Activated T-cell treated with anti-CD3 and anti-CD28 coated beads, Interleukin-2, amount 50 U/mL, for 72 hours (primary cell): ENCODE measurements at places on chromosomes 5 and 9.

DNA sequence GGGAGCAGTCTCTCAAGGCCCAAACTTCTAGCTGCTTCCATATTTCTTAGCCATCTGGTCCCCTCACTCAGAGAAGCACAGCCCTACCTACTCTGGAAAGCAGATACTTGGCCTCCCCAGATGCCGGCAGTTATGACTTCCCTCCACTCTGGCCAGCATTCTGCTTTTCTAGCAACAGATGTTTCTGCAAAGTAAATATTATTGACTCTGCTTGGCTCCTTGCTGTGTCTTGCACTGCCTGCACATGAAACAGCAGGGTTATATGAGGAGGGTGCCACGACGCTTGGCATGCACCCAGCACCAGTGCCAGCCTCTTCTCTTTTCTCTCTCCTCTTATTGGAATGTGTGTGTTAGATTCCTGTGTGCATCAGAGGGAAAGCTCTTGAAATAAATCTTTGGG is 99.7 kb downstream of the ARHGAP26 start:
- no peak for DNase-seq

DNA sequence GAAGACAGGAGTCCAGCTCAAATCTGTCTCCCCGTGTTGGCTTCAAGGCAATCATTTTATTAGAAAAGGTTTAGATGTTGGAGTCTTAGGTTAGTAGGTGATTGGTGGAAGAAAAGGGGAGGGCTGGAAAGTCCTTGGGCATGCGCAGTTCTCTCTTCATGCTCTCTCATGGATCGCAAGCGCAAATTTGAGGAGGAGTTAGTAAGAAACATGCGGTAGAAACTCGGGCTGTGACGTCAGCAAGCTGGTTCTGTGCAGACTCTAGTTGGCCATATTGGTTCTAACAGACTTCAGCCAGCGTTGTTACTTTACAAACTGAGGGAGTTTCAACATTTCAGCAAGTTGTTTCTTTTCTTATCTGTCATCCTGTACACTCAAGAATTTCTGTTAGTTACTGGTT is 392.2 kb downstream of the CDK5RAP2 start:
- DNase-seq = no peak

GRCh38 chr9:36997414-36997813 is 36.7 kb downstream of the PAX5 start:
- DNase-seq = no peak

GRCh38 chr5:179605026-179605833 is 18.2 kb downstream of the HNRNPH1 start:
- DNase-seq = no peak

DNA sequence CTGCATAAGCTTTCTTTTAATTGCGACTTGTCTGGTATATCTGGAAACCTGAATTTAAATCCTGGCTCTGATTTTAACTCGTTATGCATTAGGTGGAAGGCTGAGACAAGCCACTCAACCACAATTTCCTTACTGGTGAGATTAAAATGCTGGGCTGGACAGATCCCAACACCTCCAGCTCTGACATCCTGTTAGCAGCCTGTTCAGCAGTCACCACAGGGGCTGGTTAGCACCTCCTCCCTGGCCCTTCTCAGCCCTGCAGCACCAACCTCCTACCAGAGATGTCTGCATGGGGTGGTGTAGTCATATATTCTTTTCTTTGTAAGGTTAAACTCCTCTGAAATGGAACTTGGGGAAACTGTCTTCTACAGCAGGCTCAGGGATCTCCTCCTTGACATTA is 156.5 kb upstream of the NFIL3 start:
- no peak for DNase-seq

GRCh38 chr5:42005561-42006153 is 80.6 kb downstream of the FBXO4 start:
- no peak for DNase-seq

DNA sequence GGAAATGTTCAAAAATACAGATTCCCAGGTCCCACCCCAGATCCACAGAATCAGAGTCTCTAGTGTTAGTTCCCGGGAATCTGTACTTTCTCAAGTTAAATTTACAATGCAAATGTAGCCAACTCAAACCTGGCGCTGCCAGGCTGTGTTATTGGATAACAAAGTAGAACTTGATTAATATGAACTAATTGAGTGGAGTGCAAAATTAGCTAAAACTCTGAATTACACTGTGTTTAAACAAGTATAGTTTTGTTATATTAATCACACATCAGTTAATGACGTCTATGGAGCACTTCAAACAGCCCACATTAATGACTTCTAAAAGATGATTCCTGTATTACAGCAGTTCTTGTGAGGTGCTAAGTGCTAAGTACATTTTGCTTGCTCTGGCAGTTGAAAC is 32.4 kb upstream of the CYFIP2 start:
- no peak for DNase-seq

GRCh38 chr5:149380466-149381121 is 1.5 kb upstream of the IL17B start:
- no peak for DNase-seq

- no peak for DNase-seq
These were observed 21.0 kb upstream of the TAF11L2 start for GRCh38 chr5:17477043-17477442.

DNA sequence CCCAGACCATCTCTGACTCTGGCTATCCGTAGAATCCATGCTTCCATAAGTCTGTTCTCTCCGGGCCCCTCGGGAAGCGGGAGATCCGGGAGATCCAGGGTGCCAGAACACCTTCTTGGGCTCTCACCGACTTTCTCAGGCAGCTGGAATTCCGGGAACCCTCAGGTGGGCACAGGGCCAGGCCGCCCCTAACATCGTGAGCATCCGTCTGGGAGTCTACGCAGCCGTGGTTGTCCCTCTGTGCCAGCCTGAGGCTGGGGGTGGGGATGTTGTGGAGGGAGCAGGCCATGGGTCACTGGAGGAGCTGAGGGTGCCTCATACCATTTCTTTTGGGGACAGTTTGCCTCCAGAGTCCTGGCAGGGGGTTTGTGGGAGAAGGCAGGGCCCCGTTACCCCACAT is 92.3 kb upstream of the COL5A1 start:
- DNase-seq = no peak

DNA sequence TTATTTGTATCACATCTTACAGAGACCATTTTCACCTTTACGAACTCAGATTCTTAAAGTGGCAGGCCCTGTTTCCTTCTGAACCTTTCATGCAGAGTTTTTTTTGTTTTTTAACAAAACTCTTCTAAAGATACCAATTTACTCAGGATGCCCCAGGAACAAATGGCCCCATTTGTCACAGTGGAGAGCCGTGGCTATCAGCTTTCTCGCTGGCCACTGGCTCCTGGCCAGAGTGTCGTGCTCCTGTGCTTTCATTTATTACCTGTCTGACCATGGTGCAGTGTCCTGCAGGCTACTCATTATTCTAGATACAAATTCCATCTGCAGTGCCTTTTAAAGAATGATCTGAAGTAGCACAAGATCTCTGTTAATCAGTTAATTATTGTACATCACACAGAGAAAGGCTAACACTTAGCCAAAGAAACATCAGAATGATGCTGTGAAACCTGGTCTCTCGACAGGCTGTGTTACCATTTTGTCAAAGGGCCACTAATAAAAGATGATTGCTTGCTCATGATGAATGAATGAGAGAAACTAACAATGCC is 27.8 kb downstream of the ADRA1B start:
- DNase-seq = no peak

- DNase-seq = no peak
These were observed 592.0 kb upstream of the DMAC1 start for GRCh38 chr9:8391566-8391965.

DNA sequence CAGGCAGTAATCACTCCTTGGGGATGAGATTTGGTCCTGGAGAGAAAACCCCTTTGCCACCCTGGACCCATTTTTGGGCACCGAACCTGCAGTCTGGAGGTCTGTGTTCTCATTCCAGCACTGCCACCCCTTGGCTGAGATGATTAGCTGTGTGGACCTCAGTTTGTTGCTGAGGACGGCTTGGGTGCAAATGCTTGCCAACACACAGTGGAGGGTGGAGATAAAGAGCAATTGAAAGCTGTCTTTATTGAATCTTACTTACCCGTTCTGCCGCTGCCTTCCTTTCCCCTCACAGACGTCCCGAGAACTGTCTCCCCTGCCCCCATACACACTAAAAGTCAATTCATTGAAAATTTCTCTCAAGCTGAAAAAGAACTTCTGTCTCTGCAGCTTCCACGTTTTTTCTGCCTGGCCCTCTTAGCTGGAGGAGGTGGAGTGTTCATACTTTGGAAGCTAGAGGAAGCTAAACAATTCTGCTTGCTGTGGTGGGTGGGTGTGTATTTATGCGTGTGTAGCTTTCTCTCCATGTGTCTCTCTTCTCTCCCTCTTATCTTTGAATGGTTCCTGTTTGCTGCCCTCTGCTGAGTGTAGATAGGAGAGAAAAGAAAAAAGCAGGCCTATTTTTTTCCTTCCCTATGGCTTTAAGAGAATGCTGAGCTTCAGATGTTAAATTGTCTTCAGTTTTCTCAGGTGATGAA is 6.6 kb downstream of the GALNT10 start:
- peak; percentile 27 for DNase-seq

- DNase-seq = no peak
These were observed 67.2 kb downstream of the DMRT1 start for GRCh38 chr9:908536-909205.

DNA sequence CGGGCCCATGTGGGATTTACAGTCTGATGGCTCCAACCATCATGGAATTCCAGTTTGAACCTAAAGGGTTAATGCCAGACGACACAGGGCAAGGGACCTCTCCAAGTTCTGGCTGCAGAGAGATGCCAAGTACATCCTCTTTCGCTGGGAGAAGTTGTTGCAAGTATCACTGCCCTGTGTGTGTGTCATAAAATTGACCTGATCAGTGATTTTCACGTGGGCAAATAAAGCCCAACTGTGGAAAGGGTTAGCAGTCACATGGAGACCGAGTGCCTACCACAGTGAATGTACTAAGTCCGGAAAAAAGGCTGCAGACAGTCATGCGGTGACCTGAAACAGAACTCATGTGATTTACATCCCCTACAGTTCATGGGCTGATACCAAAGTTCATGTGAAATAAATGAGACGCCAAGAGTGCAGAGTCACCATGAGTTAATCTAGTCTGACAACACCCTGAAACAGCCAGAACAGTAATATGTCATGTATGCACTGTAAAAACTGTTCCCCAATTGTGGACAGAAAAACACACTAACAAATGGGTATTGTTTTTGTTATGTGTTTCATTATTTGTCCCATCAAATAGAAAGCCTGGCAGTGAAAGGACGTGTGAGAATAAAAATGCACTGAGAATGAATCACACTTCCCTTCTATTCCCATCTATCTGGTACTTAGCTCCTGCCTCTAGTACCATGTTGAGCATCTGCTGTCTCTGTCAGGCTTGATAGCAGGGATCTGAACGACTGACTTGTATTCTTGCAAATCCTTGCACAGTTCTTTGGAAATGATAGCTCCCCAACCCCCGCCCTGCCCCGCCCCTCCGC is 115.7 kb downstream of the SUSD1 start:
- no peak for DNase-seq

- no peak for DNase-seq
These were observed 40.2 kb downstream of the YIPF5 start for GRCh38 chr5:144130306-144130705.

- DNase-seq = no peak
These were observed 180.5 kb downstream of the FBXL7 start for GRCh38 chr5:15680455-15680854.

- no peak for DNase-seq
These were observed 39.5 kb downstream of the CACNA1B start for GRCh38 chr9:137917116-137917515.

DNA sequence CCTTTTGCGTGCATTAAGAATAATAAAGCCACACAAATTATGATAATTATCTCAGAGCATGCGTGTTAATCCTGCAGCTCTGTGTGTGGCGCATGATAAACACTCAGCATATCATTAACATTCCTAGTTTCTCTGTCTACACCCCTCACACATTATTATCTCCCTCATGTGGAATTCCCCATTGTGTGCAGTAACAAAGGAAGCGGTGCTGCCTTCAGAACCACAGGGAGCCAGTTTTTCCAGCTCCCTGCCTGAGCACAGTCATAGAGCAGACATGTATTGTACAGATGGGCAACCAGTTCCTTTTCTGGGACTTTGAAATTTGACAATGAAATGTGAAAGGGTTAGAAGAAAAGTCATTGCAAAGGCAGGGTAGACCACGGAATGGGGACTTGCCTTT is 1365.5 kb upstream of the CDH9 start:
- no peak for DNase-seq

DNA sequence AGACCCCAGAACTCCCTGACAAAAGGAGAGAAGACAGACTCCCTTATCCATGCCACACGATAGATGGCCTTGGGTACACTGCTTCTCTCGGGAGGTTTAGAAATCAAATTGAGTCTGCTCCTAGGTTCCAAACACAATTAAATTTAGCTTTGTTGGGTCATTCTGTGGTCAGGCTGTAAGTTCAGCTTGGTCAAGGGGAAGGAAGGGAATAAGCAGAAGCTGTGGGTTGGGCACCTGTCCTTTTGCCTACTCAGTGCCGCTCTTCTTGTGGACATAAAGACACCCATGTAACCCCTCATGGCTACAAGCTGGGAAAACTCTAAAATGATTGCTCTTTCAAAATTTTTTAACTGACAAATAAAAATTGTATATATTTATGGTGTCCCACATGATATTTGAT is 19.1 kb upstream of the AK3 start:
- DNase-seq = no peak

DNA sequence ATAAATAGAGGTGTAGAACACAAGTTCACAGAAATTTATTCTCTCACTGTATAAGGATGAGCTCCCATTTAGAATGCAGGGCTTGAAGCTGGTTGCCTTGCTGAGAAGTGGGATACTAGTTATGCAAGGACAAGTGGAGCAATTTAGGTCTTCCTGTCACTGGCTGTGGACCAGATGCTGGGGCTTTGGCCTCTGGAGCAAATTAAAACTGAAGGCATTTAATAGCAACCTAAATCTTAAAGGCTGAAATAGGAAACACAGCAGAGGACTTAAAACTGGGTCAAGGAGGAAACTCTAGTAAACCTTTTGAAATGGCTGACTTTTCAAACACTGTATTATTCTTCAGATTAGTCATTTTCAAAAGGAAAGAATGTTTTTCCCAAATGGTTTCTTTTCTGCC is 319.4 kb downstream of the RAB3C start:
- no peak for DNase-seq

- no peak for DNase-seq
These were observed 9.6 kb upstream of the BTNL8 start for GRCh38 chr5:180889381-180889780.

DNA sequence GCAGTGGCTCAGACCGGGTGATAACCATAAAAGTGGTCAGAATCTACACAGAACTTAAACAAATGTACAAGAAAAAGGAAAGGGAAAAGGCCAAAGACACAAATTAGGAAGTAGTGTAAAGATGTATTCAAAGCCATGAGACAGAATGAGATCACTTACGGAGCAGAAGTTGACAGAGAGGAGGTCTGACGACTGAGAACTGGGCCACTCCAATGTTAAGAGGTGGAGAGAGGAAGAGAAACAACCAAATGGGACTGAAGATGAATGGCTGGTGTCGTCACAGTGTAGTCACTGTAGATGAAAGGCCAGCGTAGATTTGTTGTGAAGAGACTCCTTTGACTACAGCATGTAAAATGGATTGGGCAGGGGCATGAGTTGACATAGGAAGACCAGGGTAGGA is 114.4 kb downstream of the DROSHA start:
- no peak for DNase-seq
